ENCODE measurements at places on chromosomes 7 and 10. TPM values are rescaled to one million over a fixed set of nuclear protein-coding genes. Genes with fewer than 3 reads are reported as not detected.

GRCh38 chr10:121526801-121527221, 71.4 kb downstream of the FGFR2 start:
- DNase-seq, result no peak

DNA sequence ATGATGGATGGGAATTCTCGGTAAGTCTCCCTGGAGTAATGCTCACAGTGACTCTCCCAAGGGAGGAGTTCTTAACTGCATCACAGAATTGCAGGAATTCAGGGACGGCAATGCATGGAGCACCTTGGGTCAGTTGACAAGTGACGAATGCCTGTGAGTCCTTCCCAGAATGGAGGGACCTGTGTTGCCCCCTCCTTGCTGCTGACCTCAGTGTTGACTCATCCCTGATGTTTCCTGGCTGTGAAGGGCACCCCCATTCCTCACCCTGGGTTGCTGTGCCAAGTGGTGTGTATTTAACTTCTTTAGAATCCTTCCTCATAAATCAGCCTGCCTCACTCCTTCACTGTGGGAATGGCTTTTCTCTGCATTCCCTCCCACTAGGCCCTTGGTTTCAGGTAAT, 98.9 kb downstream of the LRMDA start:
- no peak for DNase-seq

- DNase-seq, result peak; percentile 19
Measured at GRCh38 chr7:31076641-31077310, 24.7 kb downstream of the ADCYAP1R1 start.

DNA sequence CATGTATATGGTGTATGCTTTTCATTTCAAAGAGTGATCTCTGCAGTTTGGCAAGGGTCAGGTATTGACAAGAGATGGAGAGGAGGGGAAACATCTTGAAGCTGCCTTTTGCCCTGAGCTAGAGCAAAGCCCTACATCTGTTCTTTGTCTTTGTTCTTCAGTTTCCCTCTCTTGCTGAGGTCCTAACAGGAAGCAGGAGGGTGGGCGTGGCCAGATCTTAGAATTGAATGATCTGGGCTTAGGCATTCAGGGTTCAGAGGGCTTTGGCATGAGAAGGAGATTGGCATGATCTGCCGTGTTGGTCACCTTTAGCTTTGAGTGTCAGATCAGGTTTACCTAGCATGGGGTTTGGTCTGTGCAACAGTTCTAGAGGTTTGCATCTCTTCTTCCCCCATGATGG, 41.3 kb downstream of the LRMDA start:
- no peak for DNase-seq

- no peak for DNase-seq
Measured at GRCh38 chr10:127759276-127759675, 22.3 kb downstream of the FOXI2 start.

DNA sequence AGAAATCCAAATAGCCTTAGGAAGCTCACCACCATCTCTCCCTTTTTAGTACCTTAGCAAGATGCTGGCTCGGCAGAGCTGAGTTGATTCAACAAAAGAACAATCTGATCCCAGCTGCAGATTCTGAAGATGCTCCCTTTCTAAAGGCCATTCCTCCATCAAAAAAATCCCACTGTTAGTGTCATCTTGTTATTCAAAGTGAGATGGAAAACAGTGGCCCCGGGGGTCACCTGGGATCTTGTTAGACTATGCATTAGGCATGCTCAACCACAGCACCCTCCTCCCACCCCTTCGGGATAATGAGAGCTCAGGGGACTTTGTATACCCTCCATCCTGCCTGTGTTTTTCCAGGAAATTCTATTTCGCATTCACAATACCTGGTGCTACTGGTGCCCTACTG, 2.4 kb downstream of the NCAPG2 start:
- no peak for DNase-seq

DNA sequence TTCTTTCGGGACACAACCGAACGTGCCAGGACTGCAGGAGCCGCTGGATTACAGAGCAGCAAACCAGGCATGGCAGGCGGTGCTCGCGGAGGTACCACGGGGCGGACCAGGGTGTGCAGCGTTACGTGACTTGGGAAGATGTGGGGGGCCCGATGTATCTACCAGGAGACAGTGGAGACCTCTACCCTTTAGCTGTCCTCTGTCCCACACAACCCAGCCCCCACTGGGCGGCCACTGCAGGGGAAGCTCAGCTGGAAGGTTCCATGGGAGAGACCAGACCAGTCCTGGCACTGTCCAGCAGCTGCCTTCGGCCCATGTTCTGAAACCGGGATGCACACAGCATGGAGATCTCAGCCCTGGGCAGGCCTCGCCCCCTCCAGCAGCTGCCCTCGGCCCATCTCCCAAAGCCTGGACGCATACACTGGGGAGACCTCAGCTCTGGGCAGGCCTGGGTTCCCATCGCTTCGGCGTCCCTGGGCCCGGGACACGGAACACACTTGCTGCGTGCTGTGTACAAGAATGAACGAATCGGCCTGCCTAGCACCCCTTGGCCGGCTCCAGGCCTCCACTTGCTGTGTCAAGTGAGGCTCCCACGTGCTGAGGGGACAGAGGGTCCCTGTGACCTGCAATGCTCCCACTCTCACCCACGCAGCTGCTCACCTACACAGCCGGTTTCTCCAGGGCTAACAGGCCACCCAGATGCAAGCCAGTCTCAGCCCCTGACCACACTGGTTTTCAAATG, 177.4 kb downstream of the ELFN1 start:
- DNase-seq, result peak; percentile 55

GRCh38 chr7:11315666-11316258, 342.1 kb downstream of the PHF14 start:
- DNase-seq, result no peak

GRCh38 chr7:150727381-150727780, 9.8 kb upstream of the GIMAP5 start:
- DNase-seq, result no peak

DNA sequence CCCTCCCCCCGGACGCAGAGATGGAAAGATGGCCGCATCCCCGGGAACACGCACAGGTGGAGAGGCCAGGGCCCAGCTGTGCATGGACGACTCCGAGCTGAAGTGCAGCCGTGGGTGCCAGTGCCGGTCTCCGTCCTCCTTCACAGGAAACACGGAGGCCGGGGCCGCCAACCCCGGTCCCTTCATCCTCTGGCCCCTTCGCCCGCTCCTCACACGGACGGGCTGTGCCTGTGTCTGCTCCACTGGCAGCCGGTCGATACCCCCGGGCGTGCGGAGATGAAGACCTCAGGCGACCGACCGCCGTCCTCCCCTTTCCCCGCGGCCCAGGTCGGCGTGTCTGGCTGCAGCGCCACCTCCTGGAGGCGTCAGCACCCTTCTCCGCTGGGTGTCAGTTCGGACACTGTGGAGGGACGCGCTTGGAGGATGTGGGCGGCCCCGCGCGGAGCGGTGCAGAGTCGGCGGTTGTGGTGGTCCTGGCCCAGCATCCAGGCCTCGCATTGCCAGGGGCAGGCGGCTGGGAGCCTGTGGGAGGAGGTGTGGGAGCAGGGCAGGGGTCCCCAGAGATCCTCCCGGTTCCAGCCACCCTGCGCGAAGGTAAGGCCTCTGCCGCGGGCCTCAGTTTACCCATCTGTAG, 9.9 kb downstream of the ZNF511 start:
- peak; percentile 59 for DNase-seq

DNA sequence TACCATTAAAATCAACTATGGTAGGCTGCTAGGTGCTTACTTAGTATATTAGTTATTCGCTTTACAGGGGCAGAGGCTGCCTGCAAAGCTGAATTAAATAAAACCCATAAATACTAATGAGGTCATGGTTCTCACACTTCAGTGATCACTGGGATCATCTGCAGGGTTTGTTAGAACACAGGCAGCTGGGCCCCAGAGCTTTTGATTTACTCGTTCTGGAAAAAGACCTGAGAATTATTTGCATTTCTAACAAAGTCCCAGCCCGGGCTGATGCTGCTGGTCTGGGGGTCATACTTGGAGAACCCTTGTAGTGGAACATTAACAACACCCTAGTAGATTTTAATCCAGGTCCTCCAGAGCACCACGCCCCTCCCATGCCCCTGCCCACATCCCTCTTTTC, 8.5 kb downstream of the UCN3 start:
- no peak for DNase-seq

DNA sequence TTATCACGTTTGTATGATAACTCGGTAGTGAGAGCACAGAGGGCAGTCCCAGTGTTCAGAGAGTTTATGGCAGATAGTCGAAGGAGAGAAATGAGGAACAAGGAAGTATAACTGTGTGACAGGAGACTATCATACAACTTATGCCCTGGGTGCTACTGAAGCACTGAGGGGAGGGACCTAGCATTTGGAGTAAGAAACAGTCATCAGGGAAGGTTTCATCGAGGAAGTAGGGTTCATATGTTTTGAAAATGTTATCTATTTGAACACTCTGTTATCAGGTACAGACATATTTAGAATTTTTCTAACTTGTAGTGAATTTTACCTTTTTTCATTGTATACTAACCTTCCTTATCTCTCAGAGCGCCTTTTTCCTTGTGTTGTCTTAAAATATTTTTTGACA, 1214.4 kb upstream of the C7orf33 start:
- DNase-seq, result no peak

DNA sequence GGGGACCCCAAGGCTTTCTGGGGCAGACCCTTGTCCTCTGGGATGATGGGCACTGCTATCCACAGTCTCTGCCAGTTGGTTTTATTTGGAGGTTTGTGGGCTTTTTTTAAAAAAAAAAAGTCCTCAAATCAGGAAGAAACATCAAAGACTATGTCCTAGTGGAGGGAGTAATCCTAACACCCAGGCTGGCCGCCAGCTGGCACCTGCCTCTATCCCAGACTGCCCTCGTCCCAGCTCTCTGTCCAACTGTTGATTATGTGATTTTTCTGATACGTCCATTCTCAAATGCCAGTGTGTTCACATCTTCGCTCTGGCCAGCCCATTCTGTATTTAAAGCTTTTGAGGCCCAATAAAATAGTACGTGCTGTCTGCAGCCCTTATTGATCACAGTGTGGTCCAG, 61.0 kb upstream of the LRRC4 start:
- no peak for DNase-seq

DNA sequence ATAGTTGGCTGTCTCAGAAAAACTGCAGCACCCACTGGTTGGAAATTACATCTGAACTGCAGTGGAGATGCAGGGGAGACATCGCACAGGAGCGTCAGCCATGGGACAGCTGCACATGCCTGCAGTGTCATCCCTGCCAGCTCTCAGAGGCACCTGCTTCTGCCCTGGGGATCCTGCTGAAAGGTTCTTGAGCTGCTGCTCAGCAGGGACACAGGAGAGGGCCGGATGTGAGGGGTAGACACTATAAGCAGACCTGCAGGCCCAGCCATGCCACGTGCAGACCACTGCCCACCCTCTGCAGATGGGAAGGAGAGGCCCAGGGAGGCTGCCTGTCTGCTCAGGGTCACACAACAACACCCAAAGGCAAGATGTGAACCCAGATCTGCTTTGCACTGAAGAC, 601.4 kb downstream of the DNAJB6 start:
- no peak for DNase-seq

DNA sequence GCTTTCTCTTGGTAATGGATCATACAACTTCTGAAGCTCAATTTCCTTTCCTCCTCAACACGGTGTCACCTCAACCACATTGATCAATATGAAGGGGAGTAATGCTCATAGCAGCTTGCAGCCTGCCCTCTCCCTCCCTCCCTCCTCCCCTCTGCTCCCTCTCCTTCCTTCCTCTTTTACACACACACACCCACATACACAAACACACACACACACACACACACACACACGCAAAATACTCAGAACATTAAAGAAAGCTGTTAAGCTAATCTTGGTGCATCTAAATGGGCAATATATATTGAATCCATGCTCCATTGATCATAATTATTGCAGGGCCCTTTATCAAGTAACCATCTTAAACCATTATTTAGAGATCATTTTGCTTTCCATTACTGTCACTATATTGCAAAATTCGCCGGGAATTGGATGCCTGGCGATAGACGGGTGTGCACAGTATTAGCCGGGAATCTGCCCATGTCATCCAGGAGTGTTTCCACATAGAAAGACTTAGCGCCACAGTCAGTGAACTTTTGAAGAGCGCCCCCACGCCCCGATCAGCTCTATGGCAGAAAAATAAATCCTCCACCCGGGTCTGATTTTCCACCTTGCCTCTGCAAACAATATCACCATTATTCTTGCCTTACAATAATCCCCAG, 122.0 kb downstream of the PRLHR start:
- no peak for DNase-seq

DNA sequence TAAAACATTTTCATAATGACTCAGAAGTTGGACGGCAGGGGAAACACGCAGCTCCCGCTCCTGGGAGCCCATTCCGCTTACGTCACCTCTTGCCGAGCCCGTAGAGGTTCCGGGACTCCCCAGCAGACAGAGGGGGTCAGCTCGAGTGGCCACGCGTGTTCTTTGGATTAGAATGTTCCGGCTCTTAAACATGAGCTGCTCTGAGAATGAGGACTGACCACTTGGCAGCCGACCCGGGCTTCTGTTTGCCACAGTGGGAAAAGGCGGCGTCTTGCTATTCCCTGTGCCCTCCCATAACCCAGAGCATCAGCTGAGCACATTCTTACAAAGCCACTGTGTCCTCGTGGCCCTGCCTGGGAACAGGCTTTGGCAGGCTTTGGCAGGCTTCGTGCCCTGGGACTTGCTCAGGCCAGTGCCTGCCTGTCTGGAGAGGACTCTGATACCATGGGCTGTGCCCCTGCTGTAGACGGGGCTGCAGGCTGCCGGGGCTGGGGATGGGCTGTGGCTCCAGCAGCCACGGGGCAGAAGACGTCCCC, 40.1 kb downstream of the PFKP start:
- DNase-seq, result peak; percentile 93

DNA sequence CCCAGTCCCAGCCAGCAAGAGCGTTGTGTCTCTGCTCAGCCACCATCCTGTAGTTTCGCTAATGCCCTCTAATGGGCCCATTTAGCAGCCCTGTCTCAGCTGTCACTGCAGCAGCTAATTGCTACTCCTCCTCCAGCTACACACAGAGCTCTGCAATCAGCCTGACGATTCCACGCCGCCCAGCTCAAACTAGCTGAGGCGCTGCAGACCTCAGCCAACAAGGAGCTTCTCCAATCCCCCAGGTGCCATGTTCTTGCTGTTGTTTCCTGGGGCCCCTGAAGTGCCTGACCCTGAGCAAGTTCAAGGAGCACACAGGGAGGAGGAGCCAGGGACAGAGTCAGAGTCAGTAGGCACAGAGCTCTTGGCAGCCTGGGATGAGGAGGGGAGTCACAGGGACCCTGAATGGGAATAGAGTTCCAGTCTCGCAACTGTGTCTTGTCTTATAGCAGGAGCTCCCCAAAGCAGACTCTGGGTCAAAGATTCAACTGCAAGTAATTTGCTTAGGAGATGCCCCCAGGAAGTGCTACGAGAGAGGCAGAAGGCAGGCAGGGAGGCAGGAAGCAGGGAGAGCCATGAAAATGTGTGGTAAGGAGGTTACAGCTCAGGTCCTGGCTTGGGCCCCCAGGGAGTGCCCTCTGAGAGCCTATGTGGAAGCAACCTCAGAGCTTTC, 135.8 kb upstream of the UNC5B start:
- DNase-seq, result no peak

Gene PRPS1L1
- not detected for total RNA-seq

Gene ERV3-1
- total RNA-seq, result 12.7 TPM

Gene KCP
- total RNA-seq, result 0.36 TPM

All from heart left ventricle (tissue), 16 donors.